ENCODE measurements at places on chromosomes 4 and X.

DNA sequence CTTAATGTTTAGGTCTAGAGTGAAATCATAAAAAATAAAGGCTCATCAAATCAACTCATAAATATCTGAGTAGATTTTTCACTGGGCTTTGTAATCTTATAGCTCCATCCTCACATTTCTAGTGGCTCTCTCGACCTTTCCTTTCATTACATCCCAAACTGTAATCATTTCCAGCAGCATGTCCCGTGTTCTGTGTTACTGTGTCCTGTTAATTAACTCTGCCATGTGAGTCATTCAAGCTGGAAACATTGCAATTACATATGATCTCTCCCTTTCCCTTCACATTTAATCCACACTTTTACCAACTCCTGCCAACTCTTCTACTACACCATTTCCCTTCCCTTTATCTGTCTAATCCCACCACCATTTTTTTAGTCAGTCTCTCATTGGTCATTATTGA, 75.5 kb downstream of the UGT8 start:
- DNase-seq, result no peak

GRCh38 chr4:15873117-15873516, 65.4 kb downstream of the FGFBP1 start:
- no peak for DNase-seq

DNA sequence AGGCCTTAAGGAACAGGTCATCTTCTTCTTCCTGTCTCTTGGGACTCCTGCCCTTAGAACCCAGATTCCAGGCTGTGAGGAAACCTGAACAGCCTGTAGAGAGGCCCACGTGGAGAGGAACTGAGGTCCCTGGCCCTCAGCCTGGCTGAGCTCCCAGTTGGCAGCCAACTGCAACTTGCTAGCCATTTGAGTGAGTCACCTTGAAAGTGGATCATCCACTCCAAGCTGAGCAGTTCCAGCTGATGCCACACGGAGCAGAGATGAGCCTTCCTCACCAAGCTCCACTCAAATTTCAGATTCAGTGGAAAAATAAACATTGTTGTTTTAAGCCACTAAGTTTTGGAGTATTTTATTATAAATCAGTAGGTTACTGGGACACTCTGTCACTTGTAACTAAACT, 392.5 kb downstream of the BCOR start:
- DNase-seq, result no peak

- no peak for DNase-seq
Measured at GRCh38 chrX:133542476-133542875, 127.2 kb upstream of the GPC4 start.

- DNase-seq, result no peak
Measured at GRCh38 chr4:80186676-80187075, 10.6 kb upstream of the PRDM8 start.

DNA sequence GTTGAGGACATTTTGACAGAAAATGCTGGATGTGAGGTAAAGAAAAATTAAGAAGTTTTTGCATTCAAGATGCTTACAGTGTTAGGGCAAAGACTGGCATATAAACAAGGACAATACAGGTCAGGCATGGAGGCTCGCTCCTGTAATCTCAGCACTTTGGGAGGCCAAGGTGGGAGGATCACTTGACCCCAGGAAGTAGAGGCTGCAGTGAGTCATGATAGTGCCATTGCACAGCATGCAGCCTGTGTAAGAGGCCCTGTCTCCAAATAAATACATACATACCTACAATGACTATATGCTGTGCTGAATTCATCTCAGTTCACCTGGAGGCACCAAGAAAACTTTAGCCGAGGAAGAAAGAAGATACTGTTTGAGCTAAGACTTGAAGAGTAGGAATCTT, 2.3 kb downstream of the MAGT1 start:
- DNase-seq, result no peak

DNA sequence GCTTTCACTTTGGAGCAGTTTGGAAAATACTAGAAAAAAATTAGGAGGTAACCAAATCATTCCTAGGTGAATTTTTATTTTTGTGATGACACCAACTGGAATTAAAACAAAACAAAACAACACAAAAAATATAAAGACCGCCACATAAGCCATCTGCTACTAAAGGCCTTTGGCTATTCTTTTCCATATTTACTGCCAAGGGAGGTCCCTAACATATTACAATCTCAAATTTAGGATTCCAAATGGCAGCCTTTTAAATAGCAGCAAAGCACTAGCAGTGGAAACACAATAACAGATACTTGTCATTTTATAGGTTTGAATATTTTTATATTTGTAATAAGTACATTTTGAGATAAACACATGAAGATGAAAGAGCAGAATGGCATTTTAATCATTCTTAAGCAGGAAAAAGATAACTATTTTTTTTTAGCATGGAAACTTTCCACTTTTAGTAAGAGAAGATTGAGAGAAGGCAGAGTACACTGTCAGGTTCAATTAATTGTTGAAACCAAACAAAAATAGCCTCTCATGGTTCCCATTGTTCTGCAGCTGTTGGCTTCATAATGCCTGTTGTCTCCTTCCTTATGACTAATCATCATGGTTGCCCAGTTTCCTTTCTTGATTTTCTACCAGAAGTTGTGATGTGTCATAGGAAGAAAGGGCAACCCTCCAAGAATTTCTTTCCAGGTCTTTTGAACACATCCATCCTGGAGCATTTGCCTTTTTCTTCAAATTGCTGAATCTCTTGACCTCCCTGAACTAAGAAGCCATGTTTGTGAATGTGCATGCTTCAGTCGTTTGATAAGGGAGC, 219.0 kb upstream of the EMCN start:
- DNase-seq, result no peak
